ENCODE measurements at places on chromosomes 13 and 19.

GRCh38 chr19:49447485-49448431, 3.9 kb downstream of the PIH1D1 start:
- DNase-seq = no peak

GRCh38 chr13:106036870-106037269, 498.6 kb downstream of the EFNB2 start:
- DNase-seq = no peak

- DNase-seq = no peak
These were observed 3.9 kb upstream of the RNF6 start for GRCh38 chr13:26225896-26226617.

GRCh38 chr13:45702088-45702487, at the start of gene CBY2:
Gene CBY2 (plus strand): TSS chr13:45702320. CDS start chr13:45702391, 71 bp downstream.
- no peak for DNase-seq

GRCh38 chr13:63209330-63210017, 1793.8 kb upstream of the PCDH20 start:
- no peak for DNase-seq

DNA sequence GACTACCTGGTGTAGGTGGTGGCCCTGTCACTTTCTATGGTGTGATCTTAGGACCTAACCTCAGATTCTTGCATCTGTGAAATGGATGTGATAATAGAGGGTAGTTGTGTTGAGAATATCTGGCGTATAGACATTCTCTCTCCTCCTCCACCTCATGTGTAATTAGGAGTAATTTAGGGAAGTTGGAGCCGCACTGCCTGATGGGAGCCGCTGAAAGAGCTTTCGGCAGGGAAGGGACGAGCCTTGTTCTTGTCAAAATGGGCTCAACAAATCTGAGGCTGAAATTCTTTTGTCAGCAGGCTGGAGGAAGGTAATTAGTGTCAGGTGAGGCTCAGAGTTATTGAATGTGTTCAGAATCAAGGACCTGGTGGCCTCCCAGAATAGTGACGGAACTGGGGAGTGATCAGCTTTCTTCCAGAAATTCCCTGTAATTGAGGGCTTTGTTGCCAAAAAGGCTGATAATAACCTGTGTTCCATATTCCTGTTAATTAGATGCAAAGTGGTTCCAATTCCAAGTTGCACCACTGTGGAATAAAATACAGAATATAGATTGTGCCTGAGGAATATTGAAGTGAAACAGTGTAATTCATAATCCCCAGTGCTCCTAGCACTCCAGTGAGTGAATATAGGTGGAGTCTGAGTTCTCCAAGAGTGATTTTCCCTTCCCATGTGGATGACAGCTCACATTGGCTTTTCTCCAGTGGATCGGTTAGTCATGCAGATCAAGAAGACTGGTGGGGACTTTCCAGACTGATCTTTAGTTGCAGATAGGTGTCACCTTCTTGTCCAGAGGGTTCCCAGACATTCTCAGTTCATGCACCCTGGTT, 47.5 kb downstream of the SPATA13 start:
- peak; percentile 52 for DNase-seq

GRCh38 chr13:97896446-97896845, 57.0 kb upstream of the IPO5 start:
- DNase-seq = no peak
